ENCODE measurements at places on chromosomes 5 and 9.

DNA sequence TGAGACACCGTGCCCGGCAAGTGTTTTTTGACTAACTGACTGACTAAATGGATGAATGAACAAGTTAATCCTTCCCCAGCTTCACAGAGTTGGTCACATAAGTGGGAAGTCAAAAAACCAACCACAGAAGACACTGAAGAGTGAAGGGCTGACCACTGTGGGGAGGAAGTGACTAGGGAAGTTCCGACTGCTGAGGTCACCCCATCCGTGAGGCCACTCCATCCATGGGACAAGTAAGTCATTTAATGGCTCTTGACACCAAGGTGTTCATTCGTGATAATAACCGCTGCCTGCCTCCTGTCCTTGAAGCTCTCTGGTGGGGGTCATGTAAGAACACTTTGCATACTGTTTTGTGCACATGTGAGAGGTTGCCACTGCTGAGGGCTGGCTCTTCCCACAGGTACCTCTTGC, 22.2 kb upstream of the CXCL14 start:
- no peak for DNase-seq

DNA sequence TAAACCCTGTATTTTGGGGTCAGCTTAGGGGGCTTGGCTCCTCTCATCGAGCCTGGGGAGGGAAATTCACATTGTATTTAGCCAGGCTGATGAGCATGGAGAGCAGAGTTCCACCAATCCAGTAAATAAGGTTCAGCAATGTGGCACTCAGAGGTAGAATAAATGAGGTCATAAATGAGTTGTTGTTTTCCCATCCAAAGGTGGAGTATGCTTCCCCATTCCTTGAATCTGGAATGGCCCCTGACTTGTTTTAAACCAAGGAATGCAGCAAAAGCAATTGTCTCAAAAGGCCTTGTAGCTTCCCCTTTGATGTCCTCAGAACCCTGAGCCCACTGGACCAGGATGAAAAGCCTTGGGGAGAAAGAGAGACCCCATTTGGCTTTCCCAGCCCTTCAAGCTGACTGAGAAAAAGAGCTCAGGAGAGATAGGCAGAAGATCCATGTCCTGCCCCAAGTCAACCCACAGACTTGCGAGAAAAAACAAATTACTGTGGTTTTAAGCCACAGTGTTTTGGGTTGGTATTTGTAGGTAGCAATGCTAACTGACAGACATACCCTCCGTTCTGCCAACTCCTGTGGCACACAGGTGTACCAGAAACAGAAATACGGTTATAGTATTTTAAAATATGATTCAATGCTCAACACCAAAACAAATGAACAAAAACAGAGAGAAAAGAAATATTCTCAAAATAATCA, 566.0 kb upstream of the DMAC1 start:
- DNase-seq: no peak

DNA sequence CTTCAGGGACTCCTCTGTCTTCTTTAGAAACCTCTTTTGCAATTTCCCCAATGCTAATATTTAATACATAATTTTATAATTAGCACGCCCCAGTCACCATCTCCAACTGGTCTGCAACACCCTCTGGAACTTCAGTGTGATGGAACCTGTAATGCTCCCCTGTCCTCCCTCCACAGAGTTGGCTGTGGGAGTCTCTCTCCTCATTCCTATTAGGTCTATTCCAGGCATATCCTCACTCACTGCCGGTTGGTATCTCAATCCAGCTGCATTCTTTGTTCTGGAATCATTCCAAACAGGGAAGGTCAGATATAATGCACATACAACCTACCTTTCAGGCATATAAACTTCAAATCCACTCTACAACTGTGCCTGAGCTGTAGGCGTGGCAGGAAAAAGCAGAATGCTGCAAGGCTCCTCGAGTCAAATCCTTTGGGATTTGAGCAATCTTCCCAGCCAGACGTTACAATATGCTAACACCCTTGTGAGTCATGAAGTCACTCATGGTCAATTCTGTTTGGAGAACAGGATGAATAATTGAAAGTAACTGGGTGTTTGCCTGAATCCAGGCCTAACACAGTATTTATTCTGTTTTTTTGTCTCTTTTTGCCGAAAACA, 293.8 kb downstream of the CWC27 start:
- no peak for DNase-seq

GRCh38 chr5:154513669-154514084, 35.6 kb upstream of the HAND1 start:
- no peak for DNase-seq

DNA sequence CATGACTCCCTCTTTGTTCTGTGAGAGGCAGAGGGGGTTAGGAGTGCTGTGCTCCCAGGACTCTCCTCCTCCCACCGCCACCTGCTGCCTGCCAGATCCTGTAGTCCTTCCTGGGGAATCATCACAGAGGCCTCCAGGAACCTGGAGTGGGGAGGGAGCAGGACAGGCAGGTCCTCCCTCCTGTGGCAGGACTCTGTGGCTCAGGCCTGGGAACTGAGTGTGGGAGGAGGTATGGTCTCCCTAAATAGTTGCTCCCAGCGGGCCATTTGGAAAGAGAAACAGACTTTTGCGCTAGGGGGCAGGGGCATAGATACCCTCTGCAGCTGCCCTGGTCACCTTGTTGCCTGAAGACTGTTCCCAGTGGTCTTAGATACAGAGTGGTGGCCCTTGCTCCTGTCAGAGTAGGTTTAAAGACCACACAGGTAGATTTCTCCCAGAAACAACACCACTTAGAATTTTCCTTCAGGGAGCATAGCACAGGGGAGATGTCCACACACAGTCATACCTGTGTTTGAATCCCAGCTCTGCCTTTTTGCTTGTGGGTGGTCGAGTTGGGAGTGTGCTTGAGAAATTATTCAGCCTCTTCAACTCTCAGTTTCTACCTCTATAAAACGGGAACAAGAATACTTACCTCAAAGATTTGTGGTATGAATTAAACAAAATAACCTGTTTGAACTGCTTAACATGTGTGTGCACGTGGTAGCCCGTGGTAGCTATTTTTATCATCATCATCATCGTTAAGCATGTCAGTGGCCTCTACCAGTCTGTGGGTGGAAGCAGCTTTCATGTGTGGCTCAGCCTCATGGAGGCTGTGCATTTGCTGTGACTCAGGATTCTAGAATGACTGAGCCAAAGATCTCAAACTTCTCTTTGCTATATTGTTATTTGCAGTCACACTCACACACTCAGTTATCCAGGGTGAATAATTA, 55.8 kb downstream of the SLC22A5 start:
- peak; percentile 79 for DNase-seq

DNA sequence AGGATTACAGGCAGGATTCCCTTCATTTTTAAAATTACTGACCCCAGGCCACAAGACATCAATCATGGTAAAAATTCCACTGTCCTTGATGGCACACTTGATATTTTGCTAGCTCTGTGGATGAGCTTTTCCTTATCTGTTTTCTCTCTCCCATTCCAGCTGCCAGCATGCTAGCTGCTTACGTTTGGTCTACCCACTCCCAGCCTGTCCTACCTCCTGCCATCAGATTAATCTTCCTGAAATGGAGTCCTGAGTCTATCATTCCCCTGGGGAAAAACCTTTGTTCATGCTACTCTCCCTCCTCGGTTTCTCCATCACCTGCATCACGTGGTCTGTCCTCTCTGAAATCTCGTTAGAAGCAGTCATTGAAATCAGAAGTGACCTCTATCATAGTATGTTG, 108.9 kb downstream of the F2RL2 start:
- DNase-seq: no peak

GRCh38 chr9:111158363-111158762, 120.1 kb upstream of the LPAR1 start:
- DNase-seq: no peak

GRCh38 chr9:134560654-134561053, 80.9 kb upstream of the COL5A1 start:
- DNase-seq: no peak

DNA sequence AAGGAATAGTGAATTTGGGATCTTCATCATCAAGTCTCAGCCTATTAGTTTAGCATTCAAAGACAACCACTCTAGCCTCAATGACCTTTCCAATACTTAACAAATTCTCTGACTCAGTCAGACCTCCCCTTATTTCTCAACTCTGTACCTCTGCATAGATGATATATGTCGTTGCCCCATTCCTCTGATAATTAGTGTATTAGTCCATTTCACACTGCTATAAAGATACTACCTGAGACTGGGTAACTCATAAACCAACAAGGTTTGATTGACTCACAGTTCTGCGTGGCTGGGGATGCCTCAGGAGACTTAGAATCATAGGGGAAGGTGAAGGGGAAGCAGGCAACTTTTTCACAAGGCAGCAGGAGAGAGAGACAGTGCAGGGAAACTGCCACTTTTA, 8.9 kb downstream of the MRPL22 start:
- DNase-seq: no peak

- no peak for DNase-seq
Measured at GRCh38 chr5:19660679-19661078, 327.3 kb downstream of the CDH18 start.

DNA sequence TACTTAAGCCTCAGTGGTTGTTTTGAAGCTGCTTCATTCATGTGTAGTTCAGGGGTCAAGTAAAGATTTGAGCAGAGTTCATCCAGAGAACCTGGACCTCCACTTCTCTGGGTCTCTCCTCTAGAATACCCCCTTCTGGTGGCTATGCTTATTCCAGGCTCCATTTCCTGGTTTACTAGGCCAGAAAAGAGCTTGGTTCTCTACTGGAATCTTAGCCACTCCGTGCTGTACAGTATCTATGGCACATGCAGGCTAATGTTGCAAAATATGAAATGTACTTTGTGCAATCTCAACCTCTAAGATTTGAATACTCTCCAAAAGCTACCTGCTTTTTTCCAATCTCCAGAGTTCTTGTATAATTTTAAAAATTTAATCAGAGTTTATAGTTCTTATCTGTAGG, 17.4 kb upstream of the ZCCHC9 start:
- no peak for DNase-seq

GRCh38 chr5:73446631-73447529, 1.7 kb downstream of the FOXD1 start:
- no peak for DNase-seq

DNA sequence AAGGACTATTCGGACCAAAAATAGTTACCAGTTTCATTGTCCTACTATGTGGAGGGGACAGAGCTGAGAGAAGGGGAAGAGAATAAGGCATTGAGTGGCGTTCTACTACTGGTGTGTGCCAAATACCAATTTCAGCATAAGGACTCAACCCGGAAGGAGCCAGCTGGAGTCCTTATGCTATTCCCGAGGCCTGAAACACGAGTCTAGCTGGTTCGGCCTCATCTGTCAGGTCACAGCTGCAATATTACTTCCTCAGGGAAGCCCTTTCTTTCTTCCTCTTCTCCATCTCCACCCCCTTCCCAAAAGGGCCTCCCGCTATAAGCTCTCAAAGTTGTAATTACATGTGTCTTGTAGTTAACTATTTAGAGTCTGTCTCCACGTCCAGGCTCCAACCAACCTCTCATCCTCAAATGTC, 20.5 kb upstream of the FER start:
- DNase-seq: no peak

- DNase-seq: no peak
Measured at GRCh38 chr5:2997179-2997578, 245.7 kb upstream of the IRX2 start.

DNA sequence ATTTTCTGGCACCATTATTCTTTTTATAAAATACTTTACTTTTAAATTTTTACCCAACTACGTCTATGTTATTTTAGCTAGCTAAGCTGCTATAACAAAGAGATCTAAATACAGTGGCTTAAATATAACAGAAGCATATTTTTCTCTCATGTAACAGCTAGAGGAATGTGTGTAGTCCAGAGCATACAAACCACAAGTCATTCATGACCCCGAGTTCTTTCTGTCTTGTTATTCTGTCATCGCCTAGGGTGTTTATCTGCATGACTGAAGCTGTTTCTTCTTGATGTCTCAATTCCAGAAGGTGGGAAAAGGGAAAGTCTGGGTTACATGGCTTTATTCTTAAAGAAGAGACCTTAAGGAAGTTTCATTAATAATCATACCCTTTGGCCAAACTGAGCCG, 136.9 kb upstream of the RFX3 start:
- no peak for DNase-seq

DNA sequence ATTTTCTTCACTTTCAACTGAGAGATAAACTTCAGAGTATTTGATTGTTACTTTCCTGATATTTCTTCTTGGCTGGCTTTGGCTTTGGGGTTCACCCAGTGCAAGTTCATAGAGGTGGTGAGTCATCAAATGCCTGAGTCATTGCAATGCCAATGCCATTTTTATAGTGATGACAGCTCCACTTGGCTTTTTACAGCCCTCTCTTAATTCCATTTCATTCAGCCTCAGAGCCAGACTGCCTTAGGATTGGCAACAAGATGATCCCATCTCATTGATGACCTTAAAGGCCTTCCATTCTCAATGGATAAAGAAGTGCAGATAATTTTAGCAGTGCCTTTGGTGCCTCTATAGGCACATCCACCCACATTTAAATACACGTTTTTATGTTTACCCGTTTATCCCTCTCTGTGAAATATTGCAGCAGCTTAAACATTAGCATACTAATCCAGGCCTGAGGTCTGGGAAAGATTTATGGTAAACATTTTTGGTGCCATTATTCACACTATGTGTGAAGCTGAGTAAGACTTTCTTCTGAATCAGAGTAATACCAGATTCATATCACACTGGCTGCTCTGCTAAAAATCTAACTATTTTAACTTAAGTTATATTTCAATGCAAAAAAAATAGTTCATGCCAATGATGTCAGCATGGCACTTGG, 88.9 kb upstream of the TYRP1 start:
- no peak for DNase-seq

- DNase-seq: no peak
Measured at GRCh38 chr5:145509336-145510136, 325.6 kb downstream of the PRELID2 start.

DNA sequence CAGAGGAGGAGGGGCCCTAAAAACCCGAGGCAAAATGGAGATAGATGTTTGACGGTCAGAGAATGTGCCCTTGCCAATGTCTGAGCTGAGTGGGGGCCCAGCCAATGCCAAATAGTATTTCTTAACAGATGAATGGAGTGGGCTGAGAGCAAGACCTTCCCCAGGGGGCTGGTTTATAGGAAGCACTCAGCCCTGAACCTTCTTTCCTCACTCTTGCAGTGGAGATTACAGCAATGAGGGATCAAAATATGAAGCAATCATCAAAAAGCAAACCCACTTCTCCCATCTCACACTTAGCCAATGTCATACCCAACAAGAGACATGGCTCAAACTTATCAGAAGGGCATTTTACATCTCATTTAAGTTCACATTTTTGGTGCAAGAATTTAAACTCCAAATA, 350.3 kb downstream of the GADD45G start:
- no peak for DNase-seq

DNA sequence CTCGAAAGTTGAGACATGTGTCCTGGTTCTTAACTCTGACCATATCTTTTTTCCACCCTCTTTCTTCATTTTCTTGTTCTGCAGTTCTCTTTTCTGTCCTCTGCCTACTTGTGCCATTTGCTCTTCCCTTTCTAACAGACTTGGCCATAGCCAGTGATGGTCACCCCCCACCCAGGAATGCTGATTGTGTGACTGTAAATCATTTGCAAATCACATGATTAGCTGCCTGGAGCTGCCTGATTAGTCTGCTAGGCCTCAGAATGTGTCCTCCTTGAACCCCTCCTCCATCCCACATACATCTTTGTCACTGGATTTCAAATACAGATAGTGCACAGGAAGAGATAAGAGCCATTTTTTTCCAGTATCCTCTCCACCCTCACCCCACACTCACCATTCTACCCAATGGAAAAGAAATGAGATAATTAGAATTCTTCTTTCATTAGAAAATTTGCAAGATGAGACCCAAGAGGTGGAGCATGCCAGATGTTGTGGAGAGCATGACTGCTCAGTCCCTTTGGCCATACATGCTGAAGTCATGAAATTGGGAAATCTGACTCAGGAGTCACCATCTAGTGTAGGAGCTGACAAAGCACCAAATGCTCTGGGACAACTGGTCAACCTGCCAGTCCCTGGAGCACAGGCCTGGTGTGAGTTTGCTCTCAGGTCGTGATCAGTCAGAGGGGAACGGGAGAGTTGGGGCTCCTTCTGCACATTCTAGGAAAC, 538.2 kb downstream of the CCDC171 start:
- no peak for DNase-seq

Measured in stimulated activated naive CD4-positive, alpha-beta T cell treated with Interleukin-2 at 50 U/mL for 16 hours (primary cell).